ENCODE measurements at places on chromosomes 11 and 22.

DNA sequence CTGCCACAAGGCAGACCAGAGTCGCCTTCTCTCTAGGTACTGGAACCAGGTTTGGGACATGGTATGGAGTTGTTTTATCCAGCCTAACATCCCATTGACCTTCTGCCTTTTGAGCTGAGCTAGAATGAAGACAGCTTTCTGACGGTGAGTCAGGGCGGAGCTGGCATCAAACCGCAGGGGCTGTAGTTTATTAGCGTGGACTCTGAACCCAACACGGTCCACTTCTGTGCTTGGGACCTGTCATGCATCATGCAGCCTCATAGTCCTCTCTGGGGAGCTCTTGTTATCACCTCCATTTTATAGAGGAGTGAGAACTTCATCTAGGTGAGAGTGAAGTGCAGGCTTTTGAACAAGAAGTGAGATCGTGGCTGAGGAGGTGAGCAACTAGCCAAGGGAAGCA lies 8.3 kb downstream of the GAL3ST1 start:
- DNase-seq = no peak

DNA sequence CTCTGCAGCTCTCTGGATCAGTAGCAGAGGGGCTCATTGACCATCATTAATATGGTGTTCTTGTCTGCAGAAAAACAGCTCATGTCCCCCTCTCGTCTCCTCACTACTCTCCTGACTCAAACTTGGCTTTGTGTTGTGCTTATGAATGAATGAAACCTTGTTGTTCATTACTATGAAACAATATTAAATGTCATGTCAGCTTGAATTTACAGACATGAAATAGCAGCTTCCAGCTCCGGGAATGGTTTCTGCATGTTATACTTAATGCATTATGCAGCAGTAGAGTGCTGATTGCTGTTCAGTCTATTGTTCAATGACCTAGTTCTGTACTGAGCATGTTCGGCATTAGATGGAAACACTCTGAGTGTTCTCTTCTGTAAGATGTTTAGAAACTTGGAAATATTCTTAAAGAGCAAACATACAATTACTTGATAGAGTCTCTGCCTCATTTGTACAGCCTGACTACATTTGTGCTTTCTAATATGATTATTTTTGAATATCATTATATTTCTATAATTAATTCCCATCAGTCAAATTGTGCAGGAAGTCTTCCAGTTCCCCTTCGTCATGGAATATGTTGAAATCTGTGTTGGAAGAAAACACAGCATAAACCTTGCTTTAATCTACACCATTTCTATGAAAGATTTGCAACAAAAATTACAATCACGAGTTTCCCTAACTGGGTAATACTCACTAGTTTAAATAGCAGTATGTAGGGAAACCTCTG lies 340.4 kb downstream of the SOX6 start:
- DNase-seq = no peak

DNA sequence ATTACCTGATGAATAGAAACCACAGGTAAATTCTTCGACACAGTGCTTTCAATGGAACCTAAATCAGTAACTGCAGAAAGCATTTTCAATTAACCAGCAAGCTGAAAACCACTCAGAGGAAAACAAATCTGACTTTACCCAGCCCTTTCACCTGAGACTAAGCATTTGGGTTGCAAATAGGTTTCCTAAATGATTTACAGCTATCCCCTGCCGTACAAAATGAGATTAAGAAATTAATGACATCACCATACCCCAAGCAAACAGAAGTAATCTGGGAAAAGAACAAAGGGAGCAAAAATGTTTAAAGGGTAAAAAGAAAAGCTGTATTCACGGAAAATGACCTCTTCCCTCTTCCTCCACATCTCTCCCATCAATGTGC lies 584 bp downstream of the NOX4 start:
- no peak for DNase-seq

DNA sequence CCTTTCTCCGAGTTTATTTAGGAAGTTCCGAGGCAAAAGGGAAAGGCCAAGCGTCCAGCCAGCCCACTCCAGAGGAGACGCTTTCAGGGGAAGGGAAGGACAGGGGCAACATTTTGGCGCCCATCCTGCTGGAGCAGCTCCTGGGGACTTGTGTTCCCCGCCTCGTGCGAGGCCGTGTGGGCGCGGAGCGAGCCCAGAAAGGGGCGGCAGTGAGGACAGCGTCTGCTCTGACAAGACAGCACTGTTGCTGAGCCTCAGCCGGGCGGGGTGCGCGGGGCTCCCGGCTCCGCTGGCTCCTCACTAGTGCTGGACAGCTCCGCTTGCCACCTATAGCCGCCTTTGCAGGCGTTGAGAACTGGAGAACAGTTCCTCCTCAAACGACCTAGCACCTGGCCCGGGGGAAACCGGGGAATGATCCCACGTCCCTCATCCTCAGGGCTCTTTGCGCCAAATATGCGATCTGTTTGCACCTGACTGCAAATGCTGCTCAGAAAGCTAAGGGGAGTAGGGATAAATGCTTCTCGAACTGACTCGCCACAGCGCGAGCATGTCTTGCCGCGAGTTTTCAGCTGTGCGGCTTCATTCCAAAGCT lies 722 bp upstream of the GUCY1A2 start:
- peak; percentile 54 for DNase-seq

DNA sequence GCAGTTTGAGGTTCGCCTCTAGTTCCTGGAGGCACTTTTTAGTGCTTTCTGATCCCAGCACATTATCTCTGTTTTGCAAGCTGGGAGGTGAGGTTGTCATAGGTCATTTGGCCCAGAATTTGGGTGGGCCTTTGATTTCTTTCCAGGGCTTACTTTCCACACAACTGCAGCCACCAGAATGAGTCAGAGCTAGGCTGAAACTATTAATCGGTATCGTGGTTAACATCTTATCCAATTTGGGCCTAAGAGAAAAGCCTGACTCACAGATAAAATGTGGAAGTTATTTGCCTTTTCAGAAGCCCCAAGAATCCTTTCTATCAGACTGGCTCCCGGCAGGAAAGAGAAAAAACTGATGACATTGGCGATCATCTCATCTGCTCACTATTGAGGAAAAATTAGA lies 166.4 kb downstream of the KIRREL3 start:
- no peak for DNase-seq

DNA sequence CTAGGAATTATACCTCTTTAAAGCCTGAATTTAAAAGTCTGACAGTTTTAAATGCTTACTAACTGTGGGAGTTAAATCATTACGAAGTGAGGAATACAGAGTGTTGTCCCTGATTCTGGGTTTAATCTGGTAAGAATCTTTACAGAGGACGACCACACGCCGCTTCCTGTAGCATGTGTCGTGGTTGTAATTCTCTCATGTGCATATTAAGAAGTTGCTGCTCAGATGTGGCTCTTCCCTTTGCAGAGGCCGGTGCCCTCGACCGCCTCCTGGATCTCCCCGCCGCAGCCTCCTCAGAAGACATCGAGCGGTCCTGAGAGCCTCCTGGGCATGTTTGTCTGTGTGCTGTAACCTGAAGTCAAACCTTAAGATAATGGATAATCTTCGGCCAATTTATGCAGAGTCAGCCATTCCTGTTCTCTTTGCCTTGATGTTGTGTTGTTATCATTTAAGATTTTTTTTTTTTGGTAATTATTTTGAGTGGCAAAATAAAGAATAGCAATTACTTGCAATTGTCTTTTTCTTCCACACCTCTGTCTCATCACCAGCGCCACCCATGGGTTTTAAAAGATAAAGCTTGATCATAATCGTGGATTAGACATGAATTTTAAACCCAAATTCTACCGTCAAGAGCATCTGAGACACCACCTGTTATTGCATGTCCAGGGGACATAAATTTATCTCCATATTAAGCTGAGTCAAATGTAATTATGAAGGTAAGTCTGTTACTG lies 6.5 kb downstream of the GAL start:
- no peak for DNase-seq

- DNase-seq = no peak
Observed at GRCh38 chr11:8209208-8209807, 40.5 kb upstream of the RIC3 start.

GRCh38 chr11:102177126-102177525 lies 66.9 kb downstream of the YAP1 start:
- DNase-seq = no peak

GRCh38 chr11:80204021-80204420 lies 763.2 kb upstream of the TENM4 start:
- no peak for DNase-seq

GRCh38 chr11:114089748-114090147 lies 30.2 kb downstream of the ZBTB16 start:
- DNase-seq = no peak

DNA sequence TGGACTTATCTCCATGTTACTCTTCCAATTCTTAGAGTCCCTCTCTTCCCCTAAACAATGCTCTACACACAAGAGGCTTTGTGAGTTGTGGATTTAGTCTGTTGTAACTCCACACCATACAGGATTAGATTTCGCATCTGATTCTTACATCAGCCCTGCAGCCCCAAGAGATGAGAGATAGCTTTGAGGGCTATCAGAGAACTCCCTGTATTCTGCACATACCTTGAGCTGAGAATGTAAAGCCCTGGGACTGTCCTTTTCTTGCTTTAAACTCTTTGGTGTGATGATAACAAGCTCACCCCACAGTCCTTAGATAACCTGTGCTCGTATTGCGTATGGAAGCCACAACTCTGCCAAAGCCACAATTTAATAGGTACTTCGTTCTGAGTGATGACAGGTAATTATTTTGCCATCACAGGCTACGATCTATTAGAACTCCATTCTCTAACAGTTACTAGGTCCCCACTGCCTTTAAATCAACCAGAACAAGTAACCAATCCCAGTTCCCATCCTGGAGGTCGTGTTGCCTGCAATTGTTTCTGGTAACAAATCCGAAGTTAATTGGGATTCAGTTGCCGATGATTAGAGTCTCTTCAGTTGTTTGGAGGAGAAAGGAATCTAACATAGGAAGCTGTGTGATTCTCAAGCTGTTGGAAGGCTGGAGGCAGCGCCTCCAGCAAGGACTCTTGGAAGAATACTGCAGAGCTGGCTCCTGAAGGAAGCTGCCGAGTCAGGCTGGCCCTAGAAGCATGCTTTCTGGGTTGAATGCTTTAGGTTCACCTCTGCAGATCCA lies 1.3 kb upstream of the PARVG start:
- no peak for DNase-seq

DNA sequence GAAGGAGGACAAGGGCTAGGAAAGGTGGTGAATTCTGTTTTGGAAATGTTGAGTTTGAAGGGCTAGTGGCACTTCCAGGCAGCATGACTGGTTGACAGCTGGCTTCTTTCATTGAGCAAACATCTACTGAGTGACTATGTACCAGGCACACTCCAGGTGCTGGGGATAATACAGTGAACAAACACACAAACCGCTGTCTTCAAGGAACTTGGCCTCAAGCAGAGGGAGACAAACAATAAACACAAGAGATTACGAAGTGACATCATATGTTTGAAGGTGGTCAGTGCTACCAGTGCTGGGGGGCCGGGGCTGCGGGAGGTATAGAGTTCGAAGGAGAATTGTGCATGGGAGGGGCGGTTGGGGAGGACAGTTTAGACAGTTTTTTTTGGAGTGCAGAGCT lies 197.0 kb upstream of the SORL1-AS1 start:
- no peak for DNase-seq

- DNase-seq = no peak
Observed at GRCh38 chr11:61092280-61092766, 10.0 kb upstream of the CD5 start.

DNA sequence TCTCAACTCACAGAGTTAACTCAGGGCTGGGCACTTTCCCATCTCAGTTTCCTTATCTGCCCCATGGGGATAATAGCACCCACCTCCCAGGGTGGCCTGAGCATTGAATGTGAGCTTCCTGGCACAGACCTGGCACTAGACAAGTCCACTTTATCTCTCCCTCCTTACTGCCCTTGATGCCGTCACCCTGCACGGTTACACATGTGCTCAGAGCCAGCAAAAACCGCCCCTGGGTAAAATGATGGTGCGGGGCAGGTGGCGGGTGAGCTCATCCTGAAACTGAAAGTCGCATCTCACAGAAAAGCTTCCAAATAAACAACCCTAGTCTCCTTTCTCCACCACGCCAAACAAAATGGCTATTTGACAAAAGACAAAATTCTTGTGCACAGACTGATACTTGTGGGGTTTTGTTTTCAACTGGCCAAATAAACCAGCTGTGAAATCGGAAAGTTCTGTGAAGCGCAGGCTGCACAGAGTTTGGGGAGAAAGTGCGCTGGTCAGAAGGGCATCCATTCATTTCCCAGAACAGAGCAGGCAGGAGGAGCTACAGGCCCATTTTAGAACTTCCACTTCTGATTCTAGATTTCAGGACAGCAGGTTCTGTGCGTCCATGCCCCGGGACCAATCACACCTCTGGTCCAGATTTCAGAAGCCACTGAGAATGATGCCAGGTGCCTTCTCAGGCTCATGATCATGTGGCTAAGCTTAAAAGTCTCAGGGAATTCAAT lies 138.1 kb downstream of the SHANK2 start:
- no peak for DNase-seq

- DNase-seq = no peak
Observed at GRCh38 chr11:115996125-115996807, 492.1 kb upstream of the CADM1 start.

DNA sequence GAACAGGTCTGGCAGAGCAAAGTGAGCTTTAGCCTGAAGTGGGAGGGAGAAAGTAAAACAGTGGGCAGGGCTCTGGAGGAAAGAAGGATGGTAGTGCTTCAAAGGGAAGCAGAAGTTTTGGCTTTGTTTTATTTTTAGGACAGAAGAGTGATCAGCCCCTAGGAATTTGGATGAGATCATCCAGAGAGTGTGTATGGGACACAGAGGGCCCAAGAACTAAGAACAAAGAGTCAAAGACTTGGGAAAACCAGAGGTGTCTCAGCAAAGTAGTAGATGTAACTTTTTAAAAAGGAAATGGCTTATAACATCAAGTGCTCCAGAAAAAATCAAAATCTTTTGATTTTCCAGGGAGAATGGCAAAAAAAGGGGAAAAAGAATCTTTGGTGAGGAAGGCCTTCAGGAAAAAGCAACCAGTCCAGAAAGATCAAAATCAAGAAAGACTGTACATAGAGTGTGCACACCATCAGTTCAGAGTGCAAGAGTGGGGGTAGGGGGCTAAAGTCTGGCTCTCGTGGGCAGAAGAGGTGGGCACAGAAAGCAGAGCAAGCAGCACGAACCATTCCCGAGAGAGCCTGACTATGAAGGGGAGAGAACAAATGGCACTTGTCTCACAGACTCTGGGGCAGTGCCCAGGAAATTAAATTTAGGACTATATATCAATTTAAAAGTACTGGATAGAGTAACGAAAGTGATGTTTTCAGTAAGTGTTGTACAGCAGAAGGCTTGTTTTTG lies 30.0 kb downstream of the MAPK1 start:
- peak; percentile 33 for DNase-seq
